Hepatic stellate cell (primary cell): ENCODE measurements at places on chromosomes 11 and 22.
A peak's percentile ranks its signal among the peaks of the same experiment; 100 is the strongest.

DNA sequence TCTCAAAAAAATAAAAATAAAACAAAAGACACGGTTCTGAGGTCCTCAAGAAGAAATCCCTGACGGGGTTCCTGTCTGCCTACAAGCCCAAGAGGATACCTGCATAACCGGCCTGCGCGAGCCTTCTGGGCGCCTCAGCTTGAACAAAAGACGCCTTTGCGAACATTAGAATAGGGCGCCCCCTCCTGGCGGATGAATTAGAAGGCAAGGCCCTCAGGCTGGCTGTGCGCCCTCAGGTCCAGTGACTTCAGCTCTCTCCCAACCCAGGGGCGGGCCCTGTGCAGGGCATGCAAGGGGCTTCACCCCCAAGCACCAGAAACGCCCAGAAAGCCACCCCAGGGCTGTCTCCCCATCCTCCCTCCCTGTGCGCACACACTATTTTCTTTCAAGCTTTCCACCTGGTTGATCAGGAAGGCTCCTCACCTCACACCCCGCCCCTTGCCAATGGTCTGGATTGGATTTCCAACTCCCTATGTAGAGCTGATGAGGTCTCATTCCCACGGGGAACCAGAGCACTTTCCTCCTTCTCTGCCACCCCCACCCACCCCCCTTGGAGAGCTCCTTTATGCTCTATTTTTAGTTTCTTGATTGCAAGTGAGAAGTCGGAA, 273.3 kb downstream of the BUD13 start:
- peak; percentile 21 for DNase-seq

DNA sequence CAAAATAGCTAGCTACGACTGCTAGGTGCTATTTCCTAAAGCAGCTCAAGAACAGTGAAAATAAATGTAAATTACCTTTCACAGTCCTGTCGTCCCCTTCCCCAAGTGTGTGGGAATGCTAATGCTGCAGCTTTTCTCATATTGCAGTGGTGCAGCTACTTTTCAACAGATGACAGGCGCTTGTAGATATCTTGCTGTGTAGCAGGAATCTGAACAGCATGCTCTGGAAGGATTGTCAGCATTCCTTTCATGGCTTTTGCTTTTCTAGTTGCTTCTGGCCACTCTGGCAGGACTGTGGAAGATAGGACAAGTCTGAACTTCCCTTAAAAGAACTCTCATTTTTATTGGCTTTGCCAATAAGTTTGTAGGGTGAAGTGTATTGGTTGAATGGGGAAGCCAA, 18.8 kb downstream of the FAR1 start:
- no peak for DNase-seq

- no peak for DNase-seq
These were observed 96.3 kb upstream of the RAB1B start for GRCh38 chr11:66172146-66172545.

GRCh38 chr22:41780746-41781505, 19.6 kb upstream of the CCDC134 start:
- peak; percentile 34 for DNase-seq

GRCh38 chr11:82536706-82537105, 197.0 kb downstream of the FAM181B start:
- no peak for DNase-seq

DNA sequence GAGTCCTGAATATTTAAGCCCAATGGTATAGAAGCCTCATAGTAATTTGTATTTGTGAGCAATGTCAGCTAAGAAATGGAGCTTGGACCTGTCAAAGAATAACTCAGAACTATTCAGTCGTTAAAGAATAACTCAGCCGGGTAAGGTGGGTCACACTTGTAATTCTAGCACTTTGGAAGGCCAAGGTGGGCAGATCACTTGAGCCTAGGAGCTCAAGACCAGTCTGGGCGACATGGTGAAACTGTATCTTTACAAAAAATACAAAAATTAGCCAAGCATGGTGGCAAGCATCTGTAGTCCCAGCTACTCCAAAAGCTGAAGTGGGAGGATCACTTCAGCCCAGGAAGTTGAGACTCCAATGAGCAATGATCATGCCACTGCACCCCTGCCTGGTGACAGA, 1526.5 kb downstream of the LRRC4C start:
- DNase-seq = no peak

DNA sequence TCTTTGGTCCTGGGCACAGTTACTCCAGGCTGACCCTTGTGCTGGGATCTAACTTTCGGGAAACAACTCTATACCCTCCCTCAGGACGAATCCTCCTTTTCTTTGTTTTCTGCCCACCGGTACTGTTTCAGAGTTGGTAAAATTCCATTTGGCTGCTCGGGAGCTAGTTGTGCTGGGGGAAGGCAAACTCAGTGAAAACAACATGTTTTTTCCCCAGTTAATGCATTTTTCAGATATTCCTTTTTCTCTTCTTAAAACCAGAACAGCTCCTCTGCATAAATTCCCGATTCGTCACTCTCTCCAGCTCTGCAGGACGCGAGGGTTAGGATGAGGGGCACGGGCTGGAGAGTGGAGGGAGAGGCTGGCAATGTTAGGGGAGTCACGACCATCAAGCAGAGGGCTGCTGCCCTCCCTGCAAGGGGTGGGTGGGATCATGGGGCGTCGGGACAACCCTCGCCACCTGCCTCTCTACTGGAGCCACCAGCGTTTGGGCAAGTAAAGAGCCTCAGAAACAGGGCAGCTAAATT, 31.3 kb downstream of the LRRC10B start:
- no peak for DNase-seq

DNA sequence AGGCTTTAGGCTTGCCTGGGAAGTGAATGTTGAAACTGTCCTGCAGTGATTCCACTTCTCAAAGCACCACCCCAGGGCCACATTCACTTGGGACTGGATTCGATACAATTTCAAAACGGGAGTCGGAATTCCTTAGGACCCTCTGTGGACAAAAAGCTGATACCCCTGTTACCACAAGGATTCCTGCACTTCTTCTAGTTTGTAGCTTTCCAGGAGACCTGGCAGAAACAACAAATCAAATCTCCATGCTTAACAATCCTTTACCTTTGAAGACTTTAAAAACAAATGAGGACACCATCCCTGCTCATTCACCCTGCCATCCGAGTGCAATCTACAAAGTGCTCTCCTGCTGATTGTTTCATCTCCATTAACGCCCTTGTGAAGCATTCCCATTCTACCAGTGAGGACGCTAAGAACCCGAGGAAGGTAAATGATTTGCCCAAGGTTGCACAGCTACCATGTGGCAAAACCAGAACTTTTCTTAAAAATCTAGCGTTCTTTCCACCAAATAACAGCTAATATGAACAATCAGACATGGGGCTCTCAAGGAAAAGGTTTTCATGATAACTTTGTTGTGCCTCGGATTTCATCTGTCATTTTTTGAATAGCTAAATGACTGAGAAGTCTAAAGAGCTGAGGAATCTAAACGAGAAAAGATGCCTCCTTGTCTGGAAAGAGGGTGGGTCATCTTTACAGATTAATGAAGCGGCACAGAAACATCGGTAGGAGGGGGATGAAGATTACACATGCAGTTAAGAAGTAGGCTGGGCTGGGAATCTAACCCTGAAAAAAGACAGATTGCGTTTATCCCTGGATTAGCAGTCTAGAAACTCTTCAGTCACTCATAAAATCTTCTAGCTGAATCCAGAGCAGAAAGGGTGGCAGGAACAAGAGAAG, 720 bp upstream of the MPZL2 start:
- no peak for DNase-seq

- DNase-seq = no peak
These were observed 37.0 kb upstream of the LRRC55 start for GRCh38 chr11:57144531-57145320.

GRCh38 chr11:100619484-100619883, 67.6 kb upstream of the ARHGAP42 start:
- DNase-seq = peak; percentile 20

GRCh38 chr11:98296091-98296880, 724.5 kb upstream of the CNTN5 start:
- DNase-seq = no peak

GRCh38 chr11:120331301-120331996, 4.8 kb upstream of the ARHGEF12 start:
- DNase-seq = peak; percentile 82

DNA sequence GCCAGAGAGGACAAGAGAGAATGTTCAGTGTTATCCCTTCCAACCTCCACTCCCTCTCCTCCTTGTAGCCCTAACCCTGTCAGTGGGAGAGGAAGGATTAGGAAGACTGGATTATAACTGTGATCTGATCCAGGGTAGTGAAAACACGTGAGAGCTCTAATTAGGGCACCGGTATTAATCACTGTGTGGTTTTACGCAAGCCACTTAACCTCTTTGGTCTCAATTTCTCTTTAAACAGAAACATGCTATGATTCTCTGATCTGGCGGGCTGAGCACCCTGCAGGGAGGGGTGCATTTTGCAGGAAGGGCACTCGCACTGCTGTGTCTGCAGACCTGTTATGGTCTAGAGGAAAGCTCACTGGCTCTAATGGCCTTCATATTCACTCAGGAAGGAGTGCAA, 11.5 kb downstream of the RPL27A start:
- no peak for DNase-seq

DNA sequence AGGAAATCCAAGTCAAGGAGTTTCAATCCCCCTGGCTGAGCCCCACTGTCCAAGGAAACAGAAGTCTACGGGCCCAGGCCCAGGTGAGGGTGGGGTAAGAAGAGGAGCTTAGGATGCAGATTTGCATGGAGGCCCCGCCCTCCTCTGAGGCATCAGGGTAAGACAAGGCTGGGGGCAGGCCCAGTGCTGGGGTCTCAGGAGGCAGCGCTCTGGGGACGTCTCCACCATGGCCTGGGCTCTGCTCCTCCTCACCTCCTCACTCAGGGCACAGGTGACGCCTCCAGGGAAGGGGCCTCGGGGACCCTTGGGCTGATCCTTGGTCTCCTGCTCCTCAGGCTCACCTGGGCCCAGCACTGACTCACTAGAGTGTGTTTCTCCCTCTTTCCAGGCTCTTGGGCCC, 31.3 kb upstream of the IGLL5 start:
- DNase-seq = no peak

DNA sequence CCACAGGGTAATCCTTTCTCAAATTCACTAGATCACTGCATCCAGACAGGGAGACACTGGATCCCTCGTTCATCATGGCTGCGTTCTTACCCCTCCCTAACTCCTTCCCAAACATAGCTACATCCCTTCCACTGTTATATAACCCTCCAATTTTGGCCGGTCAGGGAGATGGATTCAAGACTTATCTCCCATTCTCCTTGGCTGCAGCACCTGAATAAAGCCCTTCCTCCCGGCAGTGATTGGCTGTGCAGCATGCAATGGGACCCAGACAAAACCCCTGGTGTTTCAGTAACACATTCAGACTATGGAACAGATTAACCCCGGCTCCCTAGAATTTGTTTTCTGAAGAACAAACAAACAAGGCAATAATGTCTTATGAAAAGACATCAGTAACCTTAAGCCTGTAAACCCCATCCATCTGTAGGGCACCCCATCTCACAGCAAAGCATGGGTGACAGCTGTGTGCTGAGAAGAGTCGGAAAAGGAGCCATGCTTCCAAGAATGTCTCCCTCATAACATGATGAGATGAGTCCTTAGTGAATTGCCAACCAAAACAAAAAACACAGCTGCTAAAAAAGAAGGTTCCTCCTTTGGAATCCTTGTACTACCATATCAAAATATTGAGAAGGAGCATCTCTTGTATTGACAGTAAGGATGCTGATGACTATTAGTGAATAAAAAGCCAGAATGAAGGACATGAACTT, 5.0 kb downstream of the MIF start:
- no peak for DNase-seq

DNA sequence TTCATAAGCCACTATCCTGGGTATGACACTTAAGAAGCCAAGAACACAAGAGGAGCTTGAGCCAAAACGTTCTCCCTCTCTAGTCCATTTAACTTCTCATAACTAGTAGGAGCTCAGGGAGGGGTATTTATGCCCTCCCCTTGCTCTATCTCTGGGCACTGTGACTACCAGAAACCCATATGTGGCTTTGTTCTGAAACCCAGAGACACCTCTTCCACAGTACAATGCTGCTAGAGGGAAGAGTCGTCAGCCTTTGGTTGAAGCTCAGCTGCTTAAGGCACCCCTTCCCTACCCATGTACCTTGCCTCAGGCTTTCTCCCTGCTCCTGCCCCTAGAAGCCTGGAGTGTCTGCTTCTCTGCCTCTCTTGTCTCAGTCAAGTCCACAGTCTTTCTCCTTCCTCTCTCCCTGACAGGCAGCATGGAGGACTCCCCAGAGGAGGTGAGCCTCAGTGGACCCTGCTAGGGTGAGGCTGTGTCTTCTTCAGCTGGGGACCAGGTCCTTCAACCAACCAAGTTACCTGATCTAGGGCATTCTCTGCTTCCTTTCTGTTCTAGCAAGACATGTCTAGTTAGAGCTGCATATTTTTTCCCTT, 23.1 kb upstream of the USP47 start:
- DNase-seq = no peak
